Liver (tissue), 10 donors: ENCODE measurements at places on chromosomes 13 and 19. TPM values are rescaled to one million over a fixed set of nuclear protein-coding genes. Genes with fewer than 3 reads are reported as not detected.

EDDM13 gene
- polyA plus RNA-seq: not detected

CYP2B6 gene
- 751 TPM for polyA plus RNA-seq

FUT6 gene
- 6.2 TPM for polyA plus RNA-seq

SULT2B1 gene
- polyA plus RNA-seq: 0.14 TPM

NUFIP1 gene
- polyA plus RNA-seq: 1.5 TPM

CDC34 gene
- polyA plus RNA-seq: 19.2 TPM

NLRP11 gene
- not detected for polyA plus RNA-seq

IL11 gene
- not detected for polyA plus RNA-seq

TEX101 gene
- polyA plus RNA-seq: not detected

R3HDM4 gene
- 14.1 TPM for polyA plus RNA-seq

HSD17B14 gene
- 4.9 TPM for polyA plus RNA-seq
